Fibroblast of skin of right quadriceps (primary cell): ENCODE measurements at places on chromosomes 7 and 10.

DNA sequence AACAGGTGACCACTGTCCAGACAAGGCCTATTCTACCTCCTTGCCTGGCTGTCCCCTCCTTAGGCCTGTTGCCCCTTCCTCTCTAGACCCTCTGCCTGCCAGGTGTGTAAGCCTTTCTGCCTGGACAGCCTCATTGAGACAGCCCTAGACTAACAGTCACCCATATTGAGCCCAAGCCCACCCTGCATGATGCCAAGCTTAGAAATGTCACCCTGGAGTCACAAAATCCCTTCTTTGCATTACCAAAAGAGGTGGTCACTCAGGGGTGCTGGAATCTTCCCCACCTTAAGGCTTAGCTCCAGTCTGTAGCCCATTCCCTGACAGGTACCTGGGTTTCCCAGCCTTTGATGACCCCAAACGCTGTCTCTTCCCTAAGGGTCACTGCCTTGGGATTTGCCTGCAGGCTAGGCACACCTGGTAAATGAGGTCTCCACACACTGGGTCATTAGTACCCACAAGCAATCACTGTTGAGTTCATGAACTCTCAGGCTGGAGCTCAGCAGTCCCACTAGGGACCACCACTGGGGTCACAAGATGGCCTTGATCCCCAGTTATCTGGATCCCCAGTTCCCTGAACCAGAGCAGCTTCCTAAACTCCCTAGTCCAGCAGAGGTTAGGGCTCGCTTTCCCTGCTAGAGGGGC lies 54.9 kb upstream of the CAMK2B start:
- no peak for DNase-seq

DNA sequence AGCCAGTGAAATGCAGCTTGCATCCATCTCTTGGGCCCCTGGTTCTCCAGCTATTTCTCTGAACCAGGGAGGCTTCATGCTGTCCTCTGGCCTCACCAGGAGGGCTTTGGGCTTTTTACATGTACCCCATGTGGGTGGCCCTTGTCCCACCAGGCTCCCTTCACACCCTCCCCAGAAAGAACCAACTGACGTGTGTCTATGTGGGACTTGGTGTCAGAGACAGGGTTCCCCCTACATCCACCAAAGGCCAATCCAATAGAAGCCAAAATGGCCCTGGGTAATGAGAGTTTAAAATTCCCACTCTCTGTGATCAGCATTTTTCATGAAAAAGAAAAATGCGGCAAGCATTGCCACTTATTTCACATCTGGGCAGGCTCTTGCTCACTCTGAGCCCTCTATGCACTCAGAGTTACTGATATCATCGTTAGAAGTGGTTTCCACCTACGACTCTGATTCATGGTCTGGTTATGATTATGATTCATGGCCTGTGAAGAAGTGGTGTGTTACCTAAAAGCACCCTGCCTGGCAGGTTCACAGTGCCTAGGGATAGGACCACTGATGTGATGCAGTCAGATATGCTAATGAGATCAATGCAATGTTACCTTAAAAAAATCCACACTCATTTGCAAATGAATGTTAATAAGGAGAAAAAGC lies 133.5 kb downstream of the BUB3 start:
- peak; percentile 17 for DNase-seq

DNA sequence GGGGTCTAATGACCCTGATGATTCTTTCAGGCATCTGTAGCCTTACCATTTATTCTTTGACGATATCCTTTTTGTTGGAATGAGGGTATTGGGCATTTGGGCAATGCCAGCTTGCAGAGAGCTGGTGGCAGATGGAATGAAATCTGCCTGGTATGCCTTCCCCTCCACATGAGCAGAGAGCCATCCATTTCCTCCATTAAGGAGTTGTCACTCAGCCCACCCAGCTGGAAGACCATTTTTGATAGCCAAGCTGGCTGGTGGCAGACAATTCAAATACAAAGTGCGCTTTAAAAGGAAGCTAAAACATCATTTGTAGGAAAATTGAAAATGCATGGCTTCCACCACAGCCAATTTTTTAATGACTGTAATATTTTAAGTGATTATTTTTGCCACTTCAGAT lies 240.1 kb upstream of the SLC26A5 start:
- no peak for DNase-seq

DNA sequence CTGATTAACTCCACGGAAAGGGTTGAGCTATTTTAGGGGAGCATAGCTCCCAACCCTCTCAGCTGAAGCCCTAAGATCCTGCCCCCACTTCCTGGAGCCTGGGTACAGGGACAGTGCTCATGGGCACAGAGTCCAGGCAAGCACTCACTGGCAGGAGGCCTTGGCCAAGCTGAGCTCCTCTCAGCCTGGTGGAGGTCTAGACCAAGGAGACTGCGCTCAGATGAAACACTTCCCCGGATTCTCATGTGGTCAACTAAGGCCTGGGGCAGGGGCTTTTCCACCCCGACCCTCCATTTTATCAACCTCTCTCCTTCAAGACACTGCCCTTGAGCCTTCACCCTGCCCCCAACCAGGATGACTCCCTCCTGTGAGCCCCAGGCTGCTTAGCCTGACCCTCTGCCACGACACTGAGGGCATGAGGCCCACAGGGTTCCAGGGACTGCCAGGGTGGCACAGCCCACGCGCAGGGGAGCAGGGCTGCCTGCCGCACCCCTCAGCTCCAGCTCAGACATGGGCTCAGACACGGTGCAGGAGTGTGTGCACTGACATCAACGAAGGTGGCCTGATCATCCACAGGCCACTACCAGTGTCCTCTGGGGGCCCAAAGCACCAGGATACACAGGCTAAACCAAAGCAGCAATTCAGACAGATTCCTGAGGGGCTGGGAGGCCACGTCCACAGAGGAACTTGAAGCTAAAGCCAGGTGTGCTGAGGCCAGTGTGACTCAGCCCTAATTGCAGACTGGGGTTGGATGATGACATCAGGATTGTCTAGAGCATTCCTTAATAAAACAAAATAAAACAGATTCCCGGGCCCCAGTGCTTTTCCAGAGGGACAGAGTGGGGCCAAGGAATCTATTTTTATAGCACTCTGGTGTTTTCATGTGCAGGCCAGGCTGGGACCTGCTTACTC lies 18.8 kb downstream of the CHAT start:
- DNase-seq: no peak

- peak; percentile 10 for DNase-seq
These were observed 25.4 kb downstream of the TBATA start for GRCh38 chr10:70759781-70760180.

DNA sequence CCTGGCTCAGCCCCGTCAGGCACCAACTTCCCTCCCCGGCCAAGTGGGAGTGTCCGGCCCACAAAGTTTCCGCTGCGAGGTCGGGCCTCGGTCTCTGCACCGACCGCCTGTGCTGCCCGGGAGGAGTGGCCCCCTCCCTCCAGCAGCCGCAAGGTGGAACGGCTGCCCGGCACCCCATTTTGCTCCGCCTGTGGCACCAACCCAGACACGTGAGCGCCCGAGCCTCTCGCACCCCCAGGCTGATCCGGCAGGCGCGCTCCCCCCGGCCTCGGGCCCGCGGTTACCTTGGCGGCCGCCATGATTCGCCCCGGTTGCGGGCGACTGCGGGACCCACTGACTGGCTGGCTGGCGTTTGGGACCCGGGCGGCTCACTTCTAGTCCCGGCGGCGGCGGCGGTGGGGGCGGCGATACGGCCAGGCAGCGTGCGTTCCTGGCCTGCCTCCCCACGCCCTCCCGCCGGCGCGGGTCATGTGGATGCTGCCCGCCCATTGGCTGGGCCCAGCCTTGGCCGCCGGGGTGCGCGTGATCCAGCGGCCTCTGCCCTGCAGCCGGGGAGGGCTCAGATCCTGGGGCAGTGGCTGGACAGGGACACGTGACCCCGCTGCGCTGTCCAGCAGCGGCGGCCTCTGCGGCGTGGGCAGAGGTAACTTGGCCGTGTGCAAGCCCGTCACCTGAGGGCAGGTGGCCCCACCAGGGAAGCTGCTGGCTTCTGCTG lies at the start of gene SLC25A13:
TSS of gene SLC25A13 (minus strand) at position 441 of the 715 bp plus-strand sequence. CDS start at position 299, 142 bp downstream.
- DNase-seq: peak; percentile 46

GRCh38 chr7:39017369-39017915 lies 39.7 kb downstream of the POU6F2 start:
- DNase-seq: no peak

DNA sequence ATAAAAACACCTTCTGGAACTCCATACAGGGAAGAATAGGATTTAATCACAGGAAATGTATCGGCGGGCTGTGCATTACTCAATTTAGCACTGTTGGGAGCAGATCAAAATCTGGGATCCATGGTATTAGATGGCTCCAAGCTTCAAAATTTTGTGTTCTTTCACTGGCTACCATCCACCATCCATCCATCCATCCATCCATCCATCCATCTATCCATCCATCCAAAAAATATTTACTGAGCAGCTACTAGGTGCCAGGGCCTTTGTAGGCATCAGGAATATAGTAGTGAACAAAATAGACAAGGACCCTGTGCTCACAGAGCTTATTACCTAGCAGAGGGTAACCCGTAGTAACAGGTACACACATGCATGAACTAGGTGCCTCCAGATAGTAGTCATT lies 280.2 kb downstream of the CCDC3 start:
- no peak for DNase-seq
